Foreskin keratinocyte (primary cell): ENCODE measurements at places on chromosomes 2 and 18. TPM values are rescaled to one million over a fixed set of nuclear protein-coding genes. Genes with fewer than 3 reads are reported as not detected.
A peak's percentile ranks its signal among the peaks of the same experiment; 100 is the strongest.

The DUSP2 gene
- 2.5 and 2.8 TPM in 2 replicates for polyA plus RNA-seq

DNA sequence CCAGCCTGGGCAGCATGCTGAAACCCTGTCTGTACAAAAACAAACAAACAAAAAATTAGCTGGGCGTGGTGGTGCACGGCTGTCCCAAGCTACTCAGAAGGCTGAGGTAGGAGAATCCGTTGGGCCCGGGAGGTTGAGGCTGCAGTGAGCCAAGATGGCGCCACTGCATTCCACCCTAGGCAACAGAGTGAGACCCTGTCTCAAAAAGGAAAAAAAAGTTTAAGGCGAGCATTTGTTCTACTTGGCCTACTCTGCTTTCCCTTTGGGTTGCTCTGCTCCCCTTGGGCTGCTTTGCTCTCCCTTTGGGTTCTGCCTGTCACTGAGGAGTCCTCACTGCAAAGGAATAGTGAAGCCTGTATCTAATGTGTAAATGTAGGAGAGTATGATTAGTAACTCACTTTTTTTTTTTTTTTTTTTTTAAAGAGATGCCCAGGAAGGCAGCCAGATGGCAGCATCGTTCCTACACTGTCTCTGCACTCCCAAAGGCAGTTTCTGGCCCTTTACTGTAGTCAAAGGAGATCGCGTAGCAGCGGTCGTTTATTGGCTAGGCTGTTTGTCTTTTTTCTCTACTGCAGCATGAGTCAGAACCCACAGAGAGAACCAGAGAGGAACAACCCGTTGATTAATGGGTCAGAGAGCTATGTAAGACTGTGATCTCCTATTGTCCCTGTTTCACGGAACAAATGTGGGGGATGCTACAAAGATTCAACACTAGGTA is 118.3 kb upstream of the CWC22 start:
- peak; percentile 72 for DNase-seq

- DNase-seq = no peak
These were observed 65.1 kb upstream of the DAPL1 start for GRCh38 chr2:158729873-158730620.

DNA sequence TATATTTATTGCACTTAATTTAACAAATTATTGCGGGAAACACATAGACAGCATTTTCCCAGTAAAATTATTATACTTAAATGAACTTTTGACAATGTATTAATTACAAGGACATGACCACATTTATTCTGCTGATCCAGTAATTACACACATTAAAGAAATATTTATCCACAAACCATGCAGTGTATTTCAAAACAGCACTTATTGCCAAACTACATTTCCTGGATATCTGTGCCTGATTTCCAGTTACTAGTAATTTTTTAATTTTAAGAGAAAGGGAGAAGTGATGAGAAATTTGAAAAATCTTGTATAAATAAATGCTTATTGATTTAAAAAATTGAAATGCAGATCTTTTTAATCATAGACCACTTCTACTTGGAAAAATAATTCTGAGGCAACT is 1458.7 kb upstream of the ACVR2A start:
- DNase-seq = no peak

The ABCB11 gene
- not detected in 2 replicates for polyA plus RNA-seq

The BCL2 gene
- 0.35 and 0.69 TPM in 2 replicates for polyA plus RNA-seq

DNA sequence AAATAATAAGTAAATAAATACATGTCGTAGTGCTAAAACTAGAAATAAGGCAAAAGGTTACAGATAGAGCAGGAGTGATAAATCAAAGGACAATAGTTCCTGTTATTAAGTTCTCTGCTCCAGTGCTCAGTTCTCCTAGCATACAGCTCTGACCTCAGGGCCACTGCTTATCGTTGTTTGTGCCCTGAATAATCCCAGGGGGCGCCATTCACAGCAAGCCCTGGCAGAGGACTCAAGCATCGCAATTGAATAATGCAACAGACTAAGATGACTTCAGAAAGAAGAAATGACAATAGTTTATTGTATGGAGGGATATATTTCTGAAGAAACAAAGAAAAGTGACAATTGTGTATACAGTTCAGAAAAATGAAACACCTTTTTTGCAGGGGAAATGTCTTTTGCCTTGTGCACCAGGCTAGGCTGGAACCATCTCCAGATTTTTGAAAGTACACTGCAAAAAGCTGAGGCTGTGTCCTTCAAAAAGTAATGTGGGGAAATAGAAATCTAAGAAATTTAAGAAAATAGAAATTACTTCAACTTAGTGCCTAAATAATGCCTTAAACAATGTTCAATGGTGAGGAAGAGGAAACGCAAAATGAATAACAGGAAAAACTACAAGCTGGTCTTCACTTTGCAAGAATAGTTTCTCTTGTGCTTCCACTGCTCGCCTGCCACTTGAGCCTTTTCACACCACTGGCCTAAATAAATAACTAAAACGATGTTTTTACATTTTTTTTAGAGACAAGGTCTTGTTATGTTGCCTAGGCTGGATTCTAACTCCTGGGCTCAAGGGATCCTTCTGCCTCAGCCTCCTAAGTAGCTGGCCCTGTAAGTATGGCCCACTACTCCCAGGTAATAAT is 19.0 kb upstream of the CCNYL1 start:
- no peak for DNase-seq

- no peak for DNase-seq
These were observed 146.1 kb upstream of the ZSWIM2 start for GRCh38 chr2:186995092-186995491.

GRCh38 chr2:229610333-229610732 is 104.0 kb downstream of the DNER start:
- DNase-seq = no peak

The HJURP gene
- polyA plus RNA-seq = 22.2 and 27.5 TPM in 2 replicates

The C2orf80 gene
- polyA plus RNA-seq = not detected in 2 replicates

- DNase-seq = no peak
These were observed 85.1 kb downstream of the ANTXR1 start for GRCh38 chr2:69097891-69098655.

The DYNAP gene
- polyA plus RNA-seq = not detected in 2 replicates

The AQP12B gene
- polyA plus RNA-seq = not detected in 2 replicates

DNA sequence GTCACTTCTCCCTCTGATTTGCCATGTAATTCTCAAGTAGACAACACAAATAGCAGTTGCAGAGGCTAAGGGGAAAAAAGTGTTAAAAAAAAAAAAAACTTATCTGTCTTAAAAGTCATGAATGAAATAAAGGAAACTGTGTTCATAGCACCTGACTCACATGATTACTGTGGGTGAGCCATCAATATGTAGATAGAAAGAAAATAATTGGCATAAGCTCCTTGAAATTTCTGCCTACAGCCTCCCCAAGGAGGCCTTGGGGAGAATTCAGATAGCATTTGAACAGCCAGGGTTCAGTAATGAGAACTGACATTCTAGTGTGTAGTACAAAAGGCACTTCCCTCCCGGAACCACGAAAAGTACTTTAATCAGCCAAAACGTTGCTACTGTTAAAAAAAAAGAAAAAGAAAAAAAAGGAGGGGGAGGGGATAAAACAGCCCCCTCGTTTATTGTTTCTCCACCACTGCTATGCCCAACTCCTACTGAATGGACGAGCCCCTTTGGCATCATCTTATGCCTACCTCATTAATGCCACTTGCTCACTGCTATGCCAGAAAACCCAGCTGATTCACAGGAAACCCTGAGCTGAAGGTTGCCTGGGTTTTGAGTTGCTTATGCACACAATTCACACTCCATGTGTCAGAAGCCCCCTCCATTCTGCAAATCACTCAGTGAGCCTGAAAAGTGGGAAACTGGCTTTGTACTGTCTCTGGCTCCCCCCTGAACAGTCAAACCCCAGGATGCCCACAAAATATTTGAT is 65.5 kb upstream of the KLF7 start:
- DNase-seq = no peak

- DNase-seq = no peak
These were observed 278.3 kb downstream of the TNS1 start for GRCh38 chr2:217724471-217724870.

- DNase-seq = no peak
These were observed 663.9 kb upstream of the CHAC2 start for GRCh38 chr2:53103679-53104078.

- no peak for DNase-seq
These were observed 95.5 kb upstream of the SNTG2 start for GRCh38 chr2:855177-855576.

DNA sequence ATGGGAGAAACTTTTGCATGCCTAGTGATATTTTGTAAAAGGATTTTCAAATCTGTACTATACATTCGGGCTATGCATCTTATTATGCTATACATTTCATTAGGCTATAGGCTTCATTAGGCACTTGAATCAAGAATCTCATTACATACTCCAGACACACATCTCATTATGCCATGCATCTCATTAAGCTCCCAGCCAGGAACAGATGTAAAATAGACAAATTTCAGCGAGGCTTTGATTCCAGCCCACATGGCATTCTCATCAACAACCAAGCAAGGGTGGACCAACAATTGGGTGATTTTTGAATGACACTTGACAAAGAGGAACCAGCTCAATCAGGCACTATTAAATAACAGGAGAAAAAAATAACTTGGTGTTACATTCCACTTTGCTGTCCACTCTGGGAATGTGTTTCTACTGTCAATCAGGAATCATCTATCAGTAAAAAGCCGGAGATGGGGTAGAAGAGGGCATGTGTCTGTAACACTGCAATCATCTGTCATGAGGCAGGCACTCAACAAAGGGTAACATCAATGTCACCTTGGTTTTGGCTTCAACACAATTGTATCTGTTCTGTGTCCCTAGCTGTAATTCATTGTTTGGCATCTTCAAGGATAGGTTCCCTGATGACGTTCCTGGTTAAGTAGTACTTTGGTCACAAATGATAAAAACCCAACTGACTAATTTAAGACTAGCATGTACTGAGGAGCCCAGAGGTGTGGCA is 498.6 kb downstream of the EPHA4 start:
- no peak for DNase-seq

The DOK6 gene
- not detected in 2 replicates for polyA plus RNA-seq

DNA sequence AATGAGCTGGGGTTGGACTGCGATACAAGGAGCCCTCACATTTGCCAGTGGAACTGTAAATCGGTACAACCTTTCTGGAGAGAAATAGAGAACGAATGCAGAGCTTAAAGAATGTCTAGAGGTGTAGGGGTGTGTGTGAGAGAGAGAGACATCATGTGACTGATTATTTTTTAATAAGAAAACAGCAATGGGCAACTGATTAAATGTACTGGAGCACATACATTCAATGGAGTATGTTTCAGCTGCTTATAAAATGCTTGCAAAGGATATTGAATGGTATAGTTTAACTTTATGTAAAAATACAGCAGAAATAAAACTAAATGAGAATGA is 391 bp upstream of the TMEM17 start:
- DNase-seq = no peak

DNA sequence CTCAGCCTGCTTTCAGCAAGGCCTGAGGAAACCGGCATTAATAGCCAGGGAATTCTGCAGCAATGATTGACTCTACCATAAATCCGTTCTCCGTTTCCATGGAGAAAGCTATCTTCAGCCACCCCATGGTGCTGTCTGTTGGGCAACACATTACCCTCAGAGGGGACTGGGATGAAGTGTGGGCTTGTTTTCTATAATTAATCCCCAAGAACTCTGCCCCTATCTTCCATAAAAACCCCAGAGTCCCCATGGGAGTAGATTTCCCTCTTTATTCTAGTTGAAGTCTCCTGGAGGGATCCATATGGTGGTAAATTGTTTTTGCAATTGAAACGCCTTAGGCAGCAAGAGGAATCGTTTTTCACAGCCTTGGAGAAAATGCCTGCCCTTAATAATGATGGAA is 9.2 kb downstream of the G6PC2 start:
- DNase-seq = no peak

GRCh38 chr2:223586261-223586660 is 15.9 kb downstream of the SCG2 start:
- DNase-seq = no peak

The ERFE gene
- 0.43 and 0.46 TPM in 2 replicates for polyA plus RNA-seq

The FER1L5 gene
- polyA plus RNA-seq = 0.03 and 0.04 TPM in 2 replicates

- no peak for DNase-seq
These were observed 220.3 kb upstream of the SKOR2 start for GRCh38 chr18:47471784-47472183.

The HOXD12 gene
- polyA plus RNA-seq = not detected in 2 replicates

- DNase-seq = no peak
These were observed 16.0 kb downstream of the PTGR3 start for GRCh38 chr18:75192899-75193298.

The OSR1 gene
- polyA plus RNA-seq = 0.09 and 0.18 TPM in 2 replicates

- peak; percentile 69 for DNase-seq
These were observed 16.9 kb upstream of the DAPL1 start for GRCh38 chr2:158778243-158778642.

- peak; percentile 56 for DNase-seq
These were observed 65.7 kb upstream of the PARD3B start for GRCh38 chr2:204479557-204479956.

GRCh38 chr18:45998244-45998643 is 31.1 kb upstream of the EPG5 start:
- no peak for DNase-seq

GRCh38 chr2:100000915-100001707 is 141.3 kb downstream of the AFF3 start:
- no peak for DNase-seq

DNA sequence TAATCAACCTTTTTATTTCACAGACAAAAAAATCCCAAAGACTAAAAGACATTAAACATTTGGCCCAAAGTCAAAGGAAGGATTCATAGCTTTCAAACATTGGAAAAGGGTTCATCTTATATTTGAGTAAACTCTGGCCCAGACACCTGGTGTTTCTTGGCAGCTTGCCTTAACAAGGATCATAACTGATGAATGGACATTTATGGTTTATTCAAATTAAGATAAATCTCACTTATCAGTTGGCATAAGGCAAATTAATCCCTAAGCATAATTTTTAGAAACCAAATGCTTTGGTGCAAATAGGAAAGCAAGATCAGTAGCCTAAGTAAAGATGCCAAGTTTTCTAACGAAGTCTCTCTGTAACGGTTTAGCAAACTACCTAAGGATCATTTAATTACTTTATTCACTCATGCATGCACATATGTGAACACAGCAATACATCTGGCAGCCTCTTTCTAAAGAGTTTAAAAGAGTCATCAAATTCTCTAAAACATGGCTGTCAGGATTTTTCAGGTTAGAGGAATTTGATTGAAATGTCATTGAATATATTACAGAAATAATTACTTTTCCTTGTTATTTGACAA is 323.4 kb upstream of the RBMS1 start:
- no peak for DNase-seq

- DNase-seq = no peak
These were observed 162.1 kb downstream of the LDLRAD4 start for GRCh38 chr18:13380691-13381070.

The IL36A gene
- polyA plus RNA-seq = not detected in 2 replicates

The DNAJC5G gene
- not detected in 2 replicates for polyA plus RNA-seq

The TGFA gene
- 30.5 and 37.1 TPM in 2 replicates for polyA plus RNA-seq

GRCh38 chr18:36660311-36660710 is 168.5 kb downstream of the TPGS2 start:
- DNase-seq = no peak

The PRLH gene
- polyA plus RNA-seq = not detected in 2 replicates

DNA sequence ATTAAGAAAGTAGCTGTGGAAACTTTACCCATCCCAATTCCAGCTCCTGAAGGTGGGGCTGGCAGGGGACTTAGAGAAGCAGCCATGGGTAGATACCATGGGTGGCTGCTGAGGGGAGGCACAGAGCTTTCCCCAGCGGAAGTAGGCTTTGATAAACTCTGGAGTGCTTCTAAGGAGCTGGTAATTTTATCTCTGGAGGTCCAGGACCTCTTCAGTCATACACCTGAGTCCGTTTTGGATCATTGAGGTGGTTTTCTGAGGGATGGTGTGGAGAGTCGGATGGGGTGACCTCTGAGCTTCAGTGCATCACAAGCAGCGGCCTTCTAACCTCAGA is 36.7 kb upstream of the BMP10 start:
- DNase-seq = no peak

The YES1 gene
- polyA plus RNA-seq = 14.2 and 16.2 TPM in 2 replicates
